ENCODE measurements at places on chromosomes 12 and 14. TPM values are rescaled to one million over a fixed set of nuclear protein-coding genes. Genes with fewer than 3 reads are reported as not detected.

TMEM121 gene
- total RNA-seq = 0.80 TPM

CABP1 gene
- 6.0 TPM for total RNA-seq

TAS2R50 gene
- 0.76 TPM for total RNA-seq

- DNase-seq = no peak
These were observed 5.9 kb downstream of the NXPH4 start for GRCh38 chr12:57222286-57223190.

PCNX1 gene
- 39.6 TPM for total RNA-seq

DNA sequence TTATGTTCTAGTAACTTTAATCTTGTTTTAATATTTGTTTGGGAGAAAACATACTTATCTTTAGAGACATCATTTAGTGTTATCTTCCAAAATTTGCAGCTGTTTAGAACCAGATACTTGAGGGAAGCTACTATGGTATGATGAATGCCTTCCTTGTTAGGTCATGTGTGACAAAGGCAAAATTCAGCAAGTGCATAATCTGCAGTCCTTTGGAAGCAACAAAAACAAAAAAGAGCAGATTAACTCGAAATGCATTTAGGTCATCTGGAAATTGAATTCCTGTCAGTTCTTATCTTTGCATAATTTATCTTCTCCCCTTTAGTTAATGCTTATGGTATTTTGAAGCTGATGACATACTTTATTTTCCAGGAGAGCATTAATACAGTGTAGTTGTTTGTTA is 3.5 kb downstream of the FBXO34 start:
- DNase-seq = no peak

GLS2 gene
- total RNA-seq = 2.2 TPM

- DNase-seq = no peak
These were observed 263.4 kb upstream of the PLEKHG7 start for GRCh38 chr12:92439420-92439805.

Data from H7 (cell line).